ENCODE measurements at places on chromosomes 2 and 18.

DNA sequence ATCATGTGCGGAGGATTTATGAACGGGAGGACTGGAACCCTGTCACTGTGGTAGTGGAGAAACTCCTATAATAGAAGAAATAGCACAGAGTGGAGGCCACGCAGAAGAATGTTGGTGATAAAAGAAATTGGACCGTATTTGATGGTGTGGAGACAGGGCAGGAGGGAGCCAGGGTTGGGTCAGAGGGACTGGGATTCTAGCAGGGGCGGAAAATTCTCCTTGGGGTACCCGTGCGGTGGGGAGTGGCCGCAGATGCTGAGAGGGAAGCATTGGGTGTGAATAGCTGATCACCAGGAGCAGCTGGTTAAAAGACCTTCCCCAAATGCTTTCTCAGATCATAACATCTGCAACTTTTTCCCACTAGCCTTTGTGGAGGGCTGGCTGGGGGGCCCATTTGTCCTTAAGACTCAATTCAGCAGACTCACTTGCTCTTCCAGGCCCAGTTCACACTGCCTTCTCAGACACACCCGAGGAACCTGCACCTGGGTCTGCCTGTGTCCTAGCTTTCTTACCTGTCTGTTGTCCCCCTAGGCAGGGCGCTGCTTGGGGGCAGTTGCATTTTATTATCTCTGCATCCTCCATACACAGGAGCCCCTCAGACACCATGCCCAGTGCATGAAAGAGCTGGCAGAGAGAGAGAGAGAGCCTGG lies 7.1 kb downstream of the SH3BP4 start:
- no peak for DNase-seq

DNA sequence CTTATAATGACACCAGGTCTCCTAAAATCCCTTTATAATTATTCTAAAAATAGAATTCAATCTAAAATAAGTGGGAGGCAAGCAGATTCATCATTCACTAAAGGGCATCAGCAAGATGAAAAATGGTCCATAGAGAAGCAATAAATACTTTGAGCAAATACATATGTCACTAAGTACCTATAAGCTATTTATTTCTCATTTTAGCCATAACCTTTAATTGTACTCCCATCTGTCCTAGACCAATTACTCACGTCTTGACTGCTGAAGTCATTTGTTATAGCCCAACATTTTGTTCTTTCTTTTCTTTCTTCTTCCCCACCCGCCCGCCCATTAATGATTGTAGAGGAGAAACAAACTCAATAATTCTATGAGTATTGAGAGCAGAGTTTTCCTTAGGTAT lies 105.7 kb downstream of the MAP2 start:
- DNase-seq: no peak

GRCh38 chr18:48325115-48325665 lies 84.0 kb downstream of the ZBTB7C start:
- no peak for DNase-seq

- no peak for DNase-seq
Observed at GRCh38 chr2:60068755-60069154, 484.7 kb downstream of the BCL11A start.

- no peak for DNase-seq
Observed at GRCh38 chr18:13548106-13548819, 178.1 kb downstream of the FAM210A start.

GRCh38 chr2:2871480-2872308 lies 505.9 kb downstream of the EIPR1 start:
- DNase-seq: no peak

- no peak for DNase-seq
Observed at GRCh38 chr2:159111346-159111927, 143.0 kb downstream of the TANC1 start.

GRCh38 chr18:47863041-47863440 lies 67.4 kb downstream of the SMAD2 start:
- DNase-seq: no peak

DNA sequence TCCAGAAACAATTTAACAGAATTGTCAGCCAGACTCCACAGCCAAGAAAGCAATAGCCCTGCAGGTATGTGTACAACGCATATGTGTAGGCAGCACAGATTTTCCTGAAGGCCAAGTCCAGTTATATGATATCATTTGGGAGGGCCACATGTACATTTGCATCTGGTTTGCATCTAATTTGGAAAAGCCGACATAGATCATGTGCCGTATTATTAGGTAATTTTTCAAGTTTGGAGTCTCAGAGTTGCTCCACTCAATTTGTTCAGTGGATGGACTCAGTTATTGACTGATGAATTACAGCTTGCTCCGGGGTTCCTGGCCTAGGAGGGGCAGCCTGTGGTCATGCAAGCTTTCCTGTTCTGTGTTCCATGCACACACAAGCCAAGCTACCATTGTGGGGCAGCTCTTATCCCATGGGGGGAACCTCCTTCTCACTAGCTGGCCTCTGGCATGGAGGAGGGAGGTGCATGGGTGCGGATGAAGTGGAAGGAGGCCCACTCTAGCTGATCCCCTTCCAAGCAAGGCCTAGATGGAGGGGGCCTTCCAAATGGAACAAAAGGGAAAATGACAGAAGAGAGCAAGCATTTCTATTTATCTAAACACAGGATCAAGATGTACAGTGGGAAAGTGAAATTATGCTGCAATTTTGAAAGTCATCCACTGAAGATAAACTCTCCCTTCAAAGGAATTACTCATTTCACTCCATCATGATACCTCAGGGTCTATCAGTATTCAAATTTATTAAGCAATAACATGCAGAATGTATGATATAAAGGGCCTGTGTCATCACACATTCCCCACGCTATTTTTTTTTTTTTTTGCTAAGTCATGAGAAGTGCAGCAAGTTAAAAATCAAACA lies 202.6 kb upstream of the SMAD2 start:
- no peak for DNase-seq

DNA sequence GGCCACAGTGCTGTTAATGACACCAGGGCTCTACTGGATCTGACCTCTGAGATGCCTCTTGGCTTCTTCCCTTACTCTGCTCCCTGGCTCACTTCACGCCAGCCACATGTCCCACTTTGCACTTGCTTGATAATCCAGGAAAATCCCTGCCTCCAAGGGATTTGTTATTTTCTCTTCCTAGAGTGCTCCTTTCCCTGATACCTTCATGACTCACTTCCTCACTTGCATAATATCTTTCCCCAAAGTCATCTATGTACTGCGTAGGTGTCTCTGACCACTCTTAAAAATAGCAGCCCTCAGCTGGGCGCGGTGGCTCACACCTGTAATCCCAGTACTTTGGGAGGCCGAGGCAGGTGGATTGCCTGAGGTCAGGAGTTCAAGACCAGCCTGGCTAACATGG lies 572.3 kb downstream of the PLCL1 start:
- no peak for DNase-seq

DNA sequence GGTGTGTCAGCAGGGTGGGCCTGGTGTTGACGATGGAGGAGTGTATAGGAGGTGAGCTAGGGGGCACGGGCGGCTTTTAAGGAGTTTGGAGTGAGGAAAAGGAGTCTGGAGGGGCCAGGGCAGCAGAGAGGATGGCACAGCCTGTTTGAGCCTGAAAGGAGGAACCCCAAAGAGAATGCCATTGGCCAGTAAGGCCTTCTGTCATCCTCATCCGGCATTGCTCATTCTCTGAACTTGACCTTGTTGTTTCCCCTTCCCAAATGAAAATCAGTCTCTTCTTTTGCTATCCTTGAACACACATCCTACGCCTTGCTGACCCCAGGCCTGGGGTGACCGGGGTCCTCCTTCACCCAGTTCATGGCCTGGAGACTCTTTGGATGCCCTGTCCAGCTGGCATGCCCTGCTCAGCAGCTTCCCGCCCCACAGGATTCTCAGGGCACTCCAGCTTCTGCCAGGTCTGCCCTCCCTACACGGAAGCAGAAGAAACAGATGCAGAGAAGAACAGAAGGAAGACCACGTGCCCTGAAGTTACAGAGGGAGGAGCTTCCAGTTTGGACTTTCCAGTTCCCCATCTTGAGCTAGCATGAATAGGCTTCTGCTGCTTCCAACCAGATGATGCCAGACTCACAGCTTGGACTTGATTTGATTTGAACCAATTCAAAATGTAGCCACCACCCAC lies 20.5 kb upstream of the KIF3C start:
- DNase-seq: no peak

DNA sequence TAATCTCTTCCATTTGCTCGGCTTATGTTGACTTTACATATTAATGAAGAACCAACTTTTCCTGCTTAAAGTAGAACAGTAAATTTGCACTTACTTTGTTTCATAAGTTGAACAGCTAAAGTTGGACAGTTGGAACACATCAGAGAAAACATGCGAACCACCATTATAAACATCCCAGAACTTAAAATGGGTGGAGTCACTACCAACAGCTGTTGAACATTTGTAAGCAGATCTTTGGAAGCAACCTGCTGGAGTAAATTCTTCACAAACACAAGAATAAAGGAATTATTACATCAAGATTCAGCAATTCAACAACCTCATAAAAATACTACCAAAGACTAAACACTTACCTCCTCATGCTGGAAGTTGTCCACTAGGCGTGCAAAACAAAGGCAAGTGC lies 96.4 kb upstream of the DNER start:
- DNase-seq: no peak

- no peak for DNase-seq
Observed at GRCh38 chr2:57516698-57517340, 529.8 kb upstream of the VRK2 start.

GRCh38 chr2:159349674-159350299 lies 63.3 kb upstream of the WDSUB1 start:
- no peak for DNase-seq

DNA sequence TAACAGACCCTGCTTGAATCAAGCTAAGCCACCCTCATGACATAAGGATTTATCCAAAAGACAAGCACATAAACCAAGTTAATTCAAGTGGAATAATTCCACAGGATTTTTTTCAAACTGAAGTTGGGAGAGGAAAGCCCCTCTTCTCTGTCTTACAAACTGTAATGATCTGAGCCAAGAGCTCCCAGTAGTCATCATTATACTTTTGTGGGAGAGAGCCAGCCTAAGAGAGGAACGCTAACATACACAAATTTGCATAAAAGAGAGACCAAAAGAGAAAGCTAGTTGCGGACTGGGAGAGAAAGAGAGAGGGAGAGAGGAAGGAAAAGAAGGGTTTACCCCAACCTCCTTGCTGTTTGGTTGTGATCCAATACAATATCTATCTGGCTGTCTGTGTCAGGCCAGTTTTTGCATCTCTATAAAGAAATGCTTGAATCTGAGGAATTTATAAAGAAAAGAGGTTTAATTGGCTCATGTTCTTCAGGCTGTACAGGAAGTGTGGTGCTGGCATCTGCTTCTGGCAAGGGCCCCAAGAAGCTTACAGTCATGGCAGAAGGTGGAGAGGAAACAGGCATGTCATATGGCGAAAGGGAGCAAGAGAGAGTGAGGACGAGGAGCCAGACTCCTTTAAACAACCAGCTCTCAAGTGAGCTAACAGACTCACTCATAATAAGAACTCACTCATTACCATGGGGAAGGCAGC lies 20.8 kb upstream of the PUM2 start:
- DNase-seq: no peak

DNA sequence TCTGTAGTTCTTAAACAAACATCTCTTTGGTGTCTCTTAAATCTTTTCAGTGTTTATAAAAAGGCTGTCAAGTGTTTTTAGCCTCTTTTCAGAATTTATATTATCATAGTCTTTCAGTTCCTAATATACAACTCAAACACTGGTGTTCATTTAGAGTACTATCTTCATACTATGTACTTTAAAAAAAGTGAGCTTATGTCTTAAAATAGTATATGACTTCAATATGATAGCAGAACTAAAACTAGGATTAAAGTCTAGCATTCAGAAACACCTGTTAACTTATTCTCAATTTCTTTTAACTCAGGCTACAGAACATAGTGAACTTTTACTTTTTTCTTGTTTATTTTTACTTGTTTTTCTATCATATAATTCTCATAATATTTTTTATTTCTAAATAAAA lies 14.7 kb upstream of the IKZF2 start:
- no peak for DNase-seq

DNA sequence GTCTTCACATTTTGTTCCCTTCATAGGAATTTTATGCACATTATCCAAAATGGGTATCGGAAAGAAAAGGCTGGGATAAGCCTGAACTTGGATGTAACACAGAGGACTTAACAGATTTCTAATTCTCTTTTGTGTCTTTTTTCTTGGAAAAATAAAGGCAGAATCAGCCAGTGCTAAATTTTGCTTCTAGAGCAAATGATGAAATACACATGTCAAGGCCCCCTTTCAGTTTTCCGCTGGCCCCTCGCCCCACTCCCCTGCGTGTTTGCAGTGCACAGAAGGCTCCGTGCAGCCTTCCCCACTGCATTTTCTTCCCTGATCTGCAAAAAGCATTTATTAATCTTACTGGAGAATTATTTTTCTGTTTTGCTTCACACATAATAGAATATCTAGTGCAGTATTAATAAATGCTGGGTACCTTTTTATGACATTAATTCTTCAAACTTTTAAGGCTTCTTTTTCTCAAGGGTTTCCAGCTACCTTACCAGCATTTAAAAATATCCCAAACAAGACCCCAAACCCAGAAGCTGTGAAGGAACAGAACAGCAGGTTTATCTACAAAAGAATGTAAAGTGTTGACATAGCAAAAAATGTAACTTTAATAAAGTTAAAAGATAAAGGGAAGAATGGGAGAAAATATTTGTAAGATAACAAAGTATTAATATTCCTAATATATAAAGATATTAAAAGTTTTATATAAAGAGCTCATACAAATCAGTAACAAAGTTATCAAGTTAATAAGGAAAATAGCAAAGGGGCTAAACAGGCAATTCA lies 81.3 kb upstream of the SPTBN1 start:
- DNase-seq: no peak

DNA sequence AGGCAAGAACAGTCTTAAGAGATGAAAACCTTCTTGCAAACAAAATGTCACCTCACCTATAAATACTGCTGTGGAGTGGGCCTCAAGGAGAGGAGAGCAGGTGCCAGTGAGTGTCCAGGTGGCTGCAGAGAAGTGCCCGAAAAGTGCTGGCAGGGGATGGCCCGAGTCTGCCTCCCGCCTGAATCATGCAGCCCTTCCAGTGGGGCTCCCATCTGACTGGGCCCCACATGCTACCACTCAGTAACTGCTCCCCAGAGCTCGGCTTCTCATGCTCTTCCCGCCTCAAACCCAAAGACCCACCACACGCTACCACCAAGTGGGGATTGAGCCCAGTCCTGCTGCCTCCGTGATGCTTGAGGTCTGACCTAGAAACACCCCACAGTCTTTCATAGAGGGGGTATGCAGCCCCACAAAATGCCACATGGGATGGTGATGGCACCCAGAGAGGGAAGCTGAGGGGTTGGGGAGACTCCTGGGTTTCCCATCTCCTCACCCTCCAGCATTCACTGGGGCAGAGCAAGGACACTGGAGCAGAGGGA lies 7.4 kb downstream of the HS6ST1 start:
- no peak for DNase-seq

All from activated T-helper 1 cell treated with anti-CD3 and anti-CD28 coated beads, Interleukin-12 subunit alpha, Interleukin-12 subunit beta, Interleukin-2, Interleukin-4 antibody, amounts not matched to agents 30 ng/mL and 10 ng/mL and 1 ng/mL, durations not matched to agents 14 hours and 24 hours and 36 hours (primary cell).